ENCODE measurements at places on chromosomes 6 and 20.

- no peak for DNase-seq
Observed at GRCh38 chr6:23246896-23247295, 677.5 kb downstream of the HDGFL1 start.

DNA sequence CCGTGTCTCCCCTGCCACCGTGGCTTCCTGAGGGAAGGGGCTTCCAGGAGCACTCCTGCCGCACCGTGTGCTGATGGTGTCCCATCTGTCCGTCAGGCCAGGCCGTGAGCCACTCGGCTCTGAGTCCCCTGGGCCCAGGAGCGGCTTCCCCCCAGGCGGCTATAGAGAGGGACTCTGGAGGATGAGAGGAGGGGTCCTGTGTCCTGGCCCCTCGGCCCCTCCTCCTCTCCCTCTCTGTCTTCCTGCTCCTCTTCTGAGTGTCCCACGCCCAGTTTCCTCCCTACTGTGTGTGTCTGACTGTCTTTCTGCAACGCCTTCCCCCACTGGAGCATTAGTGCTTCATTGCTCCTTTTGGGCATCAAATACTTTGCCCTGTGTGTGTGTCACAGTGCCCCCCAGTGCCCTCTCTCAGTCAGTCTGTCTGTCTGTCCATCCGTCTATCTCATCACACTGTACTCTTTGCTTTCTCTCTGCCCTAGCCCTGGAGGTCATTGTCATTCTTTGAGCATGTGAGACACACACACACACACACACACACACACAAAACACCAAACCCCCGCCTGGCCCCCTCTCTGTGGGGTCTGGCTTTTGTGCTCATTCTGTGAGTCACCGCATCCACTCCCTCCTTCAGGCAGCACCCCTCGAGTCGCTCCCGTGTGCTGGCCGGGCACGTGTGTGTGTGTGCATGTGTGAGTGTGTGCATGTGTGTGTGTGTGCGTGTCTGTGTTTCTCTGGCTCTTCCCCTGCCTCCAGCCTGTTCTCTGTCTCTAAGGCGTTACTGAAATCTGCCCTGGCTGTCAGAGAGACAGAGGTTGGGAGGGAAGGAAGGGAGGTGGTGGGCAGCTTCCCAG, 71.9 kb downstream of the SRC start:
- no peak for DNase-seq

DNA sequence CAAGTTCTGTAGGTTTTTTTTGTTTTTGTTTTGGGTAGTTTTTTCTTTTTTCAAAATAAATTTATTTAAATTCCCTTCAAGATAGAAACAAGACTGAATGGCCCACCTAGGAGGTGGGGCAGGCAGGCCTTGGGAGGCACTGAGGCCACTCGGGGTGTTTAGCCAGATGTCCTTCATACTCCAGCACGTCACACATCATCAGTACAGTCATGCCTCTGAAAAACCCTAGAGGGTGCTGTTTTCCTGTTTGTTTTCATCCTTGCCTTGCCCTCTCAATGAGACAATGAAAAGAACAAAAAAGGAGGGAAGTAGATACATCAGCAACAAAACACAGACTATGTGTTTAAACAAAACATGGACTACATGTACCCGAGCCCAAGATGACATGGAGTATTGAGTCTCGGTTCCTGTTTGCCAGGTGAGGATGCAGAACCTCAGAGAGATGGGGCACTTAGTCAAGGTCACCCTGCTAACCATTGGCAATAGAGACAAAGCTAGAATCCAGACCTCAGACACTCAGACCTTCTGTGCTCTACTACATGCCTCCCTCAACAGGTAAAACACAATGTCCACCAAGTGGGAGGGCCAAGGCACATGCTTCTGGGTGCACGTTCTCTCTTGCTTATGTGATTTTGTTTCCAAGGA, 26.8 kb upstream of the CLIC5 start:
- no peak for DNase-seq

- DNase-seq = no peak
Observed at GRCh38 chr6:106184629-106185028, 98.5 kb downstream of the PRDM1 start.

- DNase-seq = peak; percentile 23
Observed at GRCh38 chr6:9467741-9468140, 947.1 kb downstream of the TFAP2A start.

GRCh38 chr20:22106308-22106938, 401.0 kb downstream of the PAX1 start:
- no peak for DNase-seq

DNA sequence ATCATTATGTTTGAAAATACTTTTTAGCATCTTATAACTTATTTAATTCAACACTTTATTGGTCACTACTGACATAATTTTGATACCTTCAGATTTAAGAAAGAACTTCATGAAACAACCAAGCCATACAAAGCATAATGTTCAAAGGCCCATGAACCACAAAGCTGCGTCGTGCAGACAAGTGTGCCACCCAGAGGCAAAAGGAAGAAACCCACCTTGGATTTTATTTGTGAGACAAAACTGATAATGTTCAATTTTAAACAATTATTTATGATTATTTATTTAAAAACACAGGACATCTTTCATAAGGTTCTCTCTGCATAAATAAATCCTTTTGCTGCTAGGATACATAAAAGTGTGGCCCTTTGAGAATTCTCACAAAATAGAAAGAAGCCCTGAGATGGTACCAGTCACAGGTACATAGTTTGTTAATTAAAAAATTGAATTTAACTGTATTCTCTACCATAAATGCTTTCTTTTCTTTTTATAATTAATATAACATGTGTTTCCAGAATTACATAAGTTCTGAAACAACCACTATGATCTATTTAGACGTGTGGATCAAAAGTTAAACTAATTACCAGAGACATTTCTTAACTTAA, 143.7 kb downstream of the RALGAPA2 start:
- DNase-seq = no peak

GRCh38 chr6:42104095-42104803, 38.2 kb downstream of the C6orf132 start:
- DNase-seq = no peak

DNA sequence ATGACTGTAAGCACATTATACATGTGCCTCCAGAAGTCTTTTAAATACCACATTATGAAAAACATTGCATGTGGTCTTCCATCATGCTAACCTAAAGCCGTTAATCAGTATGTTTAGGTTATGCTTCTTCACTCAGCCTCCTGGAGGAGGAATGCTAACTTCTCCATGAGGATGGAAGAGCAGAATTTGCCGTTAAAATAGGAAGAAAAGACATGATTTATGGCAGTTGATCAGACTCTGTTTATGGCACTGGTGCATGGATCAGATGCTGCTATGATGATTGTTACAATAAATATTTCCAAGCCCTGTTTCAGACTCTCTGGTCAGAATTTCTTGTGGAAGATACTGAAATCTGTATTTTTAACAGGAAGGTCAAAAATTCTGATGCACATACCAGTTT, 31.7 kb downstream of the MAP3K4 start:
- DNase-seq = no peak

DNA sequence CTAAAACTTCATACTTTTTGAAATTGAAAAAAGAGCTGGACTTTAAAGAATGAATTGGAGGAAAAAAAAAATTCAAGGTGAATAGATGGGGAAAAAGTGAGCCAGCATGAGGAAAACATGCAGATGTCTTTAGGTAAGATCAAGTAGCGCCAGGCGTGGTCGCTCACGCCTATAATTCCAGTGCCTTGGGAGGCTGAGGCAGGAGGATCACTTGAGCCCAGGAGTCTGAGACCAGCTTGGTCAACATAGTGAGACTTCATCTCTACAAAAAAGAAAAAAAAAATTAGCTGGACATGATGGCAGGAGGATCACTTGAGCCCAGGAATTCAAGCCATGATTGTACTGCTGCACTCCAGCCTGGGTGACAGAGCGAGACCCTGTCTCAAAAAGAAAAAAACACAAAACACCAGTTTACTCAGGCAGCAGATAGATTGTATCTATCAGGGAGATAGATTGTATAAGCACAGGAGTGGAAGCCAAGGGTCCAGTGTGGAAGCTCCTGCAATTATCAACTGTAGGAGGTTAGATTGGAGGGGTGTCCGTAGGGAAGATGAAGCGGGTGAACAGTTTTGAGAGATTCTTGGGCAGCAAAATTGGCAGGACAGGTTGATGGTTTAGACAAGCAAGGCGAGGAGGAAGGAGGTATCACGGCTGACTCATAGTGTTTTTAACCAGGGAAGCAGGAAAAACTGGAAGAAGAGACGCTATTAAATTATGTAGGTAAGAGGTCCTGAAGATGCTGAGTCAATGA, 97.6 kb upstream of the ZNF217 start:
- DNase-seq = no peak

GRCh38 chr6:43361269-43361668, 8.2 kb downstream of the ZNF318 start:
- DNase-seq = no peak

- no peak for DNase-seq
Observed at GRCh38 chr6:15530411-15530810, 132.4 kb downstream of the DTNBP1 start.

DNA sequence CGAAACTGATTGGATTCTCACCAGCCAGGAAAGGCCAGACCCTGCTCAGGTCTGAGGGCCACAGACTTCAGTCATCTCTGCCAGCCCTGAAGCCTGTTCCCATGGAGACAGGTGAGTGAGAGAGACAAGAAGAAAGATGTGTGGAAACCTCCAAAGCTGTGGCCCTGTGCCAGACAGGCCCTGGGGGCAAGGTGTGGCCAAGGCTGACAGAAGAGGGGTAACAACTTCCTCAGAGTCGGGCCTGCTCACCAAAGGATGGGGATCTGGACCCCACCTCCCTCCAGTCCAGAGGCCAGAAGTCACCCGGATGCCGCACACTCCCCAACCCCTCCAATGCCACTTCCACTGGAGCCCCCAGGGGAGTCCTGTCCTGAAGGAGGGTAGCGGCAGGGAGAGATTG, 73.6 kb downstream of the MDGA1 start:
- no peak for DNase-seq

DNA sequence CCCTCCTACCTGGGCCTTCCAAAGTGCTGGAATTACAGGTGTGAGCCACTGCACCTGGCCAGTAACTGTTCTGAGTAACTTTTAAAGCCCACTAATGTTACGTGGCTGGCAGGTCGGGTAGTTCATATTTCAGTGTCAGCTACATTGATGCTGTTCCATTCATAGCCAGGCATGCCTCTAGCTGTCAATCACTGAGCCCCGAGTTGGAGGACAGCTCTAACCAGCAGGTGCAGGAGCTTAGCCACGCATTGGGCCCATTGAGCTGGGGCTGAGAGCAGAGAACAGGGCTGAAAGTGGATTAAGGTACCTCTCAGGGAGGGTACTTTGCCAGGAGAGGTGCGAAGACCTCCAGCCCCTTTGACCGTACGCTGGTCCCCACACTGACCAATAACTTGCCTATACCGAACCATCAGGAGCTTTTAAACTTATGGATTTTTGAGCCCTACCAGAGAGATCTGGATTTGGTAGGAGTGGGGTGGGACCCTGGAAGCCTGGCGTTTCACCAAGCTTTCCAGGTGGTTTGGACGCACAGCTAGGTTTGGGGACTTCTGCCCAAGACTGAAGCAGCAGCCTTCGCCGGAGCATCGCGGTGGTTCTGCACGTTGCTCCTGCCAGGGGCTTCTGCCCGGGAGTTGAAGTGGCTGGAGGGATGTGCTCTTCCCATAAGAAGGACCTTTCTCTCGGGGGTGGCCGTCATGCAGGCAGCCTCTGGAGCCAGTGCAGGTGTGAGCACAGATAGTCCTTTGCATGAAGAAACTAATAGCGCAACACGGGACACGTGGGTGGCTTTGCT, 82.6 kb downstream of the SERAC1 start:
- DNase-seq = no peak

DNA sequence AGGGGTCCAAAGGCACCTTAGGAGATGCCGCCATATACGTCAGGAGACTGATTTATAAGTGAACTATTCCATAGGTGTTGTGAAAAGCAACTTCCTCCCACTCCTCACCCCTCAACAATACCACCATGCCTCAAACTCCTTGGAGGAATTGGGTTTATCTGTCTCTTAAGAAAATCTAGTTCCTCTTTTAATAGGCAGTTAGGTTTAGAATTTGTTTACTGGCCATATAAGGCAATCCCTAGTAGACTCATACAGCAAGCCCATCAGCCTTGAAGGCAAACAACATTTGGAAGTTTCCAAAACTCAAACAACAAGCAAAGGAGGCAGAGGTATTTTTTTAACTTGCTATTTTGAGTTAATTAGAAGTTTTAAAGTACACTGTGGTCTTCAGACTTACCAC, 66.1 kb downstream of the PRND start:
- no peak for DNase-seq

DNA sequence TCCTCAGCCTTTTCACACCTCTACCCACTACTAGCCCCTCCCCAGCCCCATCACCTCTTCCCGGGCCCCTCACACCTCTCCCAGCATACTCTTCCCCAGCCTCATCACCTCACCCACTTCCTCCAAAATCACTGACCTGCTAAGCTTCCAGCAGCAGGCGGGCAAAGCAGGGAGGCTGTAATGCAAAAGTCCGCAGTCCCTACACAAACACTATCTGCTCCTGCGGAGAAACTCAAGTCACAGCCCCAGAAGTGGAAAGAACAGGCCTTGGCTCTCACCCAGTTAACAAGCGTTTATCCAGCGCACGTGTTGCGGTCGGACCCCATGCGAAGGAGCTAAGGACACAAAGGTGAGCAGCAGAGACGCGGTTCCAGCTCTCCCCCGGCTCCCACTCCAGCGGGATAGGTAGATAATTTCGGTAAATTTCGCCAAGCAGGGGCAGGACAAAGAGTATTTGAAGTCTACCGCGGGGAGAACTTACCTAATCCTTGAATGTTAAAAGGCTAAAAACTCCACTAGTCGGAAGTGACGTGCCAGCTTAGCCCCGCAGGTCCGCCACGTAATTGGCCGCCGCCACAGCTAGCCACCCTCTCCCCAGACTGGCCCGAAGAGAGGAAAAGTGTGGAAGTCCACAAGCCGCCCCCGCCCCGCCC, 728 bp upstream of the TRIM39 start:
- no peak for DNase-seq

DNA sequence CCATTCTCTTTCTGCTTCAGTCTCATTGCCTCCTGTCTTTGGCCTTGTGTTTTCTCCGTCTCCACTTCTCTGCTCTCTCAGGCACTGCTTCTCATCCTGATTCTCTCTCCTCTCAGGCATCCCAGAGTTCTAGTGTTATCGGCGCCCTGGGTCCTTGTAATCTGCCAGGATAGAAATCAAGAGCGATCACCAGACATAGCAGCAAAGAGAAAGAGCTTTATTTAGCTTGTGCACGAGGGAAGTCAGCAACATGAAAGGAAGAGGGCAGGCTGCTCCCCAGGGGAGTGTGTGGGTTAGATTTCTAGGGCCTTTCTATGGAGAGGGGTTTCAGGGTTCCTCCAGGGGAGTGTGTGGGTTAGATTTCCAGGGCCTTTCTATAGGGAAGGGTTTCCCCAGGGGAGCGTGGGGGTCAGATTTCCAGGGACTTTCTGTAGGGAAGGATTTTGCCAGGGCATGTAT, 32.5 kb downstream of the SUN5 start:
- no peak for DNase-seq

- DNase-seq = peak; percentile 34
Observed at GRCh38 chr6:6856538-6857523, 250.9 kb upstream of the RREB1 start.

DNA sequence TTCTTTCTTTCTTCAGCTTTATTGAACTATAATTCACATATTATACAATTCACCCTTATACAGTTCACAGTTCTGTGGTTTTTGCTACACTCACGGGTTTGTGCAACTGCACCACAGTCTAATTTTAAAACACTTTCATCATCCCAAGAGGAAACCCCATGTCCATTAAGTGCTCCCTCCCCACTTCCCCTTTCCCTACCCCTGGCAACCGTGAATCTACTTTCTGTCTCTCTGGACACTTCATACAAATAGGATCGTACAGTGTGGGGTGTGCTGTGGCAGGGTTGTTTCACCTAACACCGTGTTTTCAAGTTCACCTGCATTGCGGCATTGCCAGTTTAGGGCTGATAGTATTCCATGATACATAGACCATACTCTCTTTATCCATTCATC, 118.8 kb downstream of the PHACTR3 start:
- no peak for DNase-seq

All from breast epithelium (tissue), 4 donors.